ENCODE measurements at places on chromosomes 1 and 21.

DNA sequence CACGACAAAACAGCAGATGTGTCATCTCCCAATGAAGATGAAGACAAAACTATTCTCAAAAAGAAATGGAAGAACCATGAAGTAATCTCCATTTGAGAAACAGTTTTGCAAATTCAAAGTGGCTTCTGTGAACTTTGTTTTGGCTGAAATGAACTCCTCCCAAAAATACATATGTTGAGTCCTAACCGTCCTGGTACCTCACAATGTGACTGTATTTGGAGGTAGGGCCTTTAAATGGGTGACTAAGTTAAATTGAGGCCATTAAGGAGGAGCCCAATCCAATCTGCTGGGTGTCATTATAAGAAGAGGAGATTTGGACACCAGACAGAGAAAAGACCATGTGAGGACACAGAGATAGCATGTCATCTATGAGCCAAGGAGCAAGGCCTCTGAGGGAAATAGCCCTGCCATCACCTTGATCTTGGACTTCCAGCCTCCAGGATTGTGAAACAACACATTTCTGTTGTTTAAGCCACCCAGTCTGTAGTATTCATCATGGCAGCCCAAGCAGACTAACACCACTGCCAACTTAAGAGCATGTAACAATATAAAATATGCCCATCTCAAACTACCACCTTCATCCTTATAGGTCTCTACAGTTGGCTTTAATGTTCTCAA lies 38.3 kb upstream of the KCNE1 start:
- no peak for DNase-seq

DNA sequence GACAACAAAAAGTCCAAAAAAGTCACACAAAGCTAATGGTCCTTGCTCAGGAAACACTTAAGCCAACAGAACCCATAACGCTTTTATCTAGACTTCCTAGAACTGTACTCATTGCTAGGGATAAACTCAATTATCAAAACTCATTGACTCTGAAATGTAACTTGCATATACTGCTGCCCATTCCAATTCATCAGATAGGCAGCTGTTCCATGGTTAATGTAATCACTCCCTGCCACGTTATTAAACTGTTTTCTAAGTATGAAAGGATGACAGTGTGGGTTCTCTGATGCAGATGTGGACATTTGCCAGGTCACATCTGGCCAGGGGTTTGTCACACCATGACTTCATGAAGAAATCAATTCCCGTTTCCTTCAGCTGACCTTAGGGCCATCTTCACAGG lies 30.3 kb upstream of the DNAJC11 start:
- DNase-seq = no peak

DNA sequence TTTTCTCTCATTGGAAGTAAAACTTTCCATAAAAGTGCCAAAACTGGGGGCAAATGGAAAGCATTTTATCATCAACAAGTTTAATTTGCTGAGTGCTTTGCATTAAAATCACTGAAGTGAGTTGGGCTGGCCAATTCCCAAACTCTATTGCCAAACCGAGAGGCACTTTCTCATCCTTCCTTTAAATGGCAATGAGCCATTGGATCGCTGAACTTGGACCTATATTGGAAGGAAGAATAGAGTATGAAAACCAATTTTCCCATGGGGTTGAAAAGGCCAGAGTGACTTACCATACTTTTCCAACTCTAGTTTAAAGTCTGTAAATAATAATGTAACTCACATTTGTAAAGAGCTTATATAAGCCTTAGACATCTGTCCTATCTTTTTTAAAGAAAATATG lies 189.1 kb upstream of the C1orf87 start:
- DNase-seq = no peak

GRCh38 chr1:76725864-76726619 lies 141.2 kb upstream of the ST6GALNAC5 start:
- no peak for DNase-seq
